Activated naive CD4-positive, alpha-beta T cell (primary cell): ENCODE measurements at places on chromosomes 6 and 20.

GRCh38 chr6:80610846-80611245, 504.4 kb downstream of the BCKDHB start:
- no peak for DNase-seq

- no peak for DNase-seq
Observed at GRCh38 chr20:10501402-10501801, 66.3 kb downstream of the SLX4IP start.

DNA sequence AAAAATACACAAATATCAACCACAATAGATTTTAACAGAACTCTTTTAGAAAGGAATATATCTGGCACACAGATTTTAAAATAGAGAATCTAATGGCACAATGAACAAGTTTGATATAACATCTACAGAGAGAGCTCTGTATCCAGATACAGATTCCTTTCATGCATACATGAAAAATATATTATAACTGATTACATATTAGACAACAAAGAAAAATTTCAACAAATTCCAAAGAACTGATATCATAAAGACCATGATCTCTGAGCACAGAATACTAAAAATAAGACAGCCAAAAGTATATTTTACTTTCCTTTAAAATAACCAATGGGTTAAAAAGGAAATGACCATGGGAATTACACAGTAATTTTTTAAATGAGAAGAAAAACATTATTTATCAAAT, 74.1 kb upstream of the MAP7 start:
- DNase-seq: no peak

DNA sequence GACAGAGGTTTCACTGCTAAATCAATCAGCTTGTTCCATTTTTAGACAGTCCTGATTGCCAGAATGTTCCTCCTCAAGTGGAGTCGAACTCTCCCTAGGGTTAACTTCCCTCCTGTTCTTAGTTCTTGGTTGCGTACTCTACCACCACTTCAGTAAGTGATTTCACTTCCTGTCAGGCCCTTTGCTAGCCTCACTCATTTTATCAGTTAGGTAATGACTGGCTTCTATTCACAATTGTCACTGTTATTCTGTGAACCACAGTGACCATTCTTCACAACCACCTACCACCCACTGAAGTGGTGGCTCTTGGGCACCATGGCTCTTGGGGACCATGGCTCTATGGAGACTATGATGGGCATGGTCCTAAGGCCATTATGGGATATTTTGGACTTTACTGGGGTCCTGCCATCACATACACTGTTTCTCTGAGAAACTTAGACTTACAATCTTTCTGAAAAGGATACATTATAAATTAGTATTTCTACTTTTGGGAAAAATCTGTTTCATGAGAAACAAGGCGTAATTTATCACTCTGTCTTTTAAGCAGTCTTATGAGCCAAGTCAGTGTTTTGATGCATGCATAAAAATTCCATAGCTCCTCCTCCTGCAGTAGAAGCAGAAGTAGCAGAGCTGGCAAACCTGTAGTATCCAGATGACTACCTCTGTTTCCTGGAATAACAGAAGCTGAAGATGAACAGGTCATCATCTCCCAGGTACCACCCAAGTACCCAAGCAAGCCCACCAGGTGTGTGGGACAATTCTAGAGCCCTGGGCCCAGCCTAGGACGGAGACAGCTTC, 66.3 kb downstream of the ATXN1 start:
- DNase-seq: no peak

DNA sequence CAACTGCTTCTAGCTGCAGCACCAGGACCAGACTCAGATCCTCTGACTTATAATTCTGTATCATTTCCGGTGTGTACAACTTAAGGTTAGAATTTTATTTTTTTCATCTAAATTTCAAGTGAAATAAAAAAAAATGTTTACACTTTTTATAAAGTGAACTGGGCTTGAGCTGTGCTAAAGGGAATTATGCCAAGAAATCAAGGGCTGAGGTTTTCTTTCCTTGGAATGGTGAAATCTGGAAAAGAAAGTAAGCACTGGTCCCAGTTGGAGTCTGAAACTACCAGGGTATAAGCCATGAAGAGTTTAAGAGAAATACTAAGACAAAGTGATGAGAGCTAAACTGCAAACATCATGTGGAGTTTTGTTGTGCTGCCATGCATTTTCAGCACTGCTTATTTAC, 21.7 kb upstream of the FYN start:
- DNase-seq: no peak

DNA sequence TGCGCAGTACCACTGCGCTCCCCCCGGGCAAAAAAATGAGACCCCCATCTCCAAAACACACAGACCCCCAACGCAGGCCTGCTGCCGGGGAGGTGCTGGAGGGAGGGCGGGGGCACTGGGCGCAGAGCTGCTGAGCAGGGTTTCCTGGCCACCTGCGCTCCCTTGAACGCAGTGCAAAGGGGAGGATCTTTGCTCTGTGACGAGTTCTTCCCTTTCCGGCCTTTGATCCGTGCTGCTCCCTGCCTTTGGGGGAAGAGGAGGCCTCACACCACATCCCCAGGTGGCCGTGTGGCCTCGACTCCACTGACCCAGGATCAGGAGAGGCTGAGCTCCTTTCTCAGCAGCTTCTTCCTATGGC, 8.9 kb upstream of the COL20A1 start:
- DNase-seq: no peak

- no peak for DNase-seq
Observed at GRCh38 chr6:69758214-69758613, 38.6 kb downstream of the LMBRD1 start.

DNA sequence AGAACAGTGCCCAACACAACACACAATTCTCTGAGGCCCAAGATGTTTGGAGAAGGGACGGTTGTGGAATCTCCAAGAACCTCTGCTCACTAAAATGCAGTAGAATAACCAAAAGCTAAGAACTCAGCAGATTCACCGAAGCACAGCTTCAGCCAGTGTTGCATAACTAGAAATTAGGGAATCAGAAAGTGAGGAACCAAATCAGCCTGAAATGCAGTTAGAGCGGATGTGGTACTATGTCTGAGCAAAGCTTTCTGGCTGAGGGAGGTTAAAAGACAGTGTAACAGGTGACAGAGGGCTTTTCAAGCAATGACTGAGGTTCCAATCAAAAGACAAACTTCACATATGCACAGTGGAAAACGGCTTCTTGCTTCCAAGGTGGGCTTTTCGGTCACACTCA, 197.9 kb upstream of the KCNK16 start:
- no peak for DNase-seq

GRCh38 chr6:14816116-14816859, 429.6 kb upstream of the JARID2 start:
- no peak for DNase-seq

DNA sequence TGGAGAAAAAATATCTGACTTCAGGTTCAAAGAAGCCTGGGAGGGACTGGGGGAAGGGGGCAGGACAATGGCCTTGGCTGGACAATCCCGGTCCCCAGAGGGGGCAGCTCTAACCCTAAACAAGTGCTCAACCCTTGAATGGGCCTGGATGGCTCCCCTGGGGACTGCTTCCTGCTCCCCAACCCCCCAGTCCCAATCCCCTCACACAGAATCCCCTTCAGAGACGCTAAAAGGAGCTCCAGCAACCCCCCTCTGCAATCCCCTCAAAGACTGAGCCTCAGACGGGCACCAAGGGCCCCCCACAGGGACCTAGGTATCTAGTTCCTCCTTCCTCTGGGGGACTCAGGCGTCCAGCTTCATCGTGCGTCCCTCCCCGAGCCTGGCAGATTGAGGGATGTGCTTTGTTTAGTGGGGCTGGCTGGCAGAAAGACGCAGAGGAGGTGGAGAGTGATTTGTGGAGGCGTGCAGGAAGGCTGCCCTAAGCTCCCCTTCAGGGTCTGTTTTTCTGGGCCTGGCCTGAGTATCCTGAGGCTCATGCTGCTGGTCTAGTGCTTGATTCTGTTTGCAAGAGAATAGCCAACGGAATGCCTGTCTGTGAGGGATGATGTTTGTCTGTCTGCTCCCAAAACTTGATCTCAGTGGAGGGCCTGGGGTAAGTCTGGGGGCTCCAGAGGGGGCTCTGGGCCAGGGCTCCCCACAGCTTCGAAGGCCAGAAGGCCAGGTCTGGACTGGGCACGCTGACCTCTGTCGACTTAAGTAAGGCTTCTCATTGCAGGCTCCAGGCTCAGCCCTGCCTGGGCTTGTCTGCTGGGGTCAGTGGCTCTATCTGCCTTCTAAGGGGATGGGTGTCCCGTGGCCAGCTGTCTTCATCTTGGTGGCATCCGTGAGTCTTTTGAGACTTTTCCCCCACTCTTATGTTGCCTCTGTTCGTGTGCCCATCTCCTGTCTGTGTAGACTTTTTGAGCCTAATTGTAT, 1.7 kb upstream of the POU5F1 start:
- no peak for DNase-seq

GRCh38 chr6:158068893-158069799, 87.5 kb downstream of the SYNJ2 start:
- no peak for DNase-seq

GRCh38 chr20:10573273-10573950, 100.4 kb downstream of the JAG1 start:
- no peak for DNase-seq

DNA sequence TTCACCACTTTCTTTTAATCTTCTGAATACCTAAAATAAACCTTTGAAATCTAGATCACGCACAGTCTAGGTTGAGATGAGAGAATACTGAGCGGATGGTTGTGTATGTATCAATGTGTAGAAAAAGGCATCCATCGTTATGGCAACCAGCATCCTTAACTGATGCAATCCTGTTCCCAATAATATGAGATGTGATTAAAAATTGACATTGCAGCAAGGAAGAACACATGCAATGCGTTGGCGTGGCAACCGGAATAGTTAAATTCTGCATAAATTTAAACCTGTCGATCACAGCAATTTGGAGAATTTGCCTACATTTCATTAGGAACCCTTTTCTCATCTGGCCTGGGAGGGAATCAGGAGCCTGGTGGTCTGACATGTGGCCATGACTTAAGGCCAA, 1.3 kb upstream of the L3MBTL1 start:
- no peak for DNase-seq

DNA sequence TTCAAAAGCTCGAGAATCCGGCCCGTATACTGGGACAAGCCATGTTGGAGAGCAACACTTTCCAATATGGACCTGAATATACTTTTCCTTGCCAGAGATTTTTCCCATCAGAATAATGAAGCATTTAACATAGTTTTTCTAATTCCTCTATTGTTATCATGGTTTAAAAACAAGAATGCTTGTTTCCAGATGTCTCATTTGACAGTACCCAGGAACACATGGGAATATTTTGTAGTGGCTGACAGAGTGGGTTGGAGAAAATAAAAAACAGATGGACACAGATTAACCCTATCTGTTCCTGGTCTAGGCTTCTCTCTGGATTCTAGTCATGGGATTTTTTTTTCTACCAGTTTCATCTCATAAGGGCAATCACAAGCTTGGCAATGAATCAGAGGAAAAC, 164.8 kb upstream of the CEP162 start:
- DNase-seq: no peak

GRCh38 chr6:53831081-53831869, 36.5 kb downstream of the LRRC1 start:
- DNase-seq: no peak

GRCh38 chr6:49519660-49520059, 19.9 kb downstream of the GLYATL3 start:
- DNase-seq: no peak

- no peak for DNase-seq
Observed at GRCh38 chr6:149483849-149484655, 762 bp downstream of the ZC3H12D start.

- no peak for DNase-seq
Observed at GRCh38 chr6:42025066-42025844, 25.1 kb upstream of the TAF8 start.

DNA sequence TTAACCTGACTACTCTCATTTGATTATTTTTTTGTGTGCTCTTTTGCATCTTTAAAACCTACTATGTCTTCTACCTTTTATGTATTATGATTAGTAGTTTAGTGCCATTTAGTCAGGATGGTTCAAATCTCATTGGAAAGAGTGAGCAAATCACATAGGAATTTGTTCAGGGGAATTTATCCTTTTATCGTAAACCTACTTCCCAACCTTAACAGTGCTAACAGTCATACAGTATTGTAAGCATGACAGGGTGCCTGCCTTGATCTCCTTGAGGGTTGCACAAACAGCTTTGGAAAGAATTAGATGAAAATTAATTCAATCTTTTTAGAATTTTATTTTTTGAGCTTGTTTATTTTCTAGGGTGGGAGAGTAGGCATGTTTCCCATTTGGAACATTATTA, 18.3 kb downstream of the RNF8 start:
- DNase-seq: no peak

GRCh38 chr6:166500246-166500645, 86.2 kb downstream of the RAMACL start:
- no peak for DNase-seq

- no peak for DNase-seq
Observed at GRCh38 chr6:14074476-14075094, 43.0 kb upstream of the CD83 start.

DNA sequence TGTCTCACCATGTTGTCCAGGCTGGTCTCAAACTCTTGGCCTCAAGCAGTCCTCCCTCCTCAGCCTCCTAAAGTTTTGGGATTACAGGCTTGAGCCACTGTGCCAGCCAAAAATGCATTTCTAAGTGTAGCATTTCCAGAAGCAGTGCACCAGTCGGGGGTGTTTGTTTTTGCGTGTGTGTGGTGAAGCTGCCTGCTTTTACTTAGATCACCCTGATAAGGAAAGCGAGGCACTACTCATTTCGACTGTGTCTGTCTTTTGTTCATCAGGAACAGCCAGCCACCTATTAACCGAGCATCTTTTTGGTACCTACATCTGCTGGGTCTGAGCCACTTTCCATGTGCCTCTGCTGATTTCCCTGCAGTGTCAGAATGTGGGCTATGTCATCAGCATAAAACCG, 18.7 kb downstream of the SIRT5 start:
- no peak for DNase-seq

- DNase-seq: no peak
Observed at GRCh38 chr6:35486005-35486925, 10.6 kb downstream of the TEAD3 start.

DNA sequence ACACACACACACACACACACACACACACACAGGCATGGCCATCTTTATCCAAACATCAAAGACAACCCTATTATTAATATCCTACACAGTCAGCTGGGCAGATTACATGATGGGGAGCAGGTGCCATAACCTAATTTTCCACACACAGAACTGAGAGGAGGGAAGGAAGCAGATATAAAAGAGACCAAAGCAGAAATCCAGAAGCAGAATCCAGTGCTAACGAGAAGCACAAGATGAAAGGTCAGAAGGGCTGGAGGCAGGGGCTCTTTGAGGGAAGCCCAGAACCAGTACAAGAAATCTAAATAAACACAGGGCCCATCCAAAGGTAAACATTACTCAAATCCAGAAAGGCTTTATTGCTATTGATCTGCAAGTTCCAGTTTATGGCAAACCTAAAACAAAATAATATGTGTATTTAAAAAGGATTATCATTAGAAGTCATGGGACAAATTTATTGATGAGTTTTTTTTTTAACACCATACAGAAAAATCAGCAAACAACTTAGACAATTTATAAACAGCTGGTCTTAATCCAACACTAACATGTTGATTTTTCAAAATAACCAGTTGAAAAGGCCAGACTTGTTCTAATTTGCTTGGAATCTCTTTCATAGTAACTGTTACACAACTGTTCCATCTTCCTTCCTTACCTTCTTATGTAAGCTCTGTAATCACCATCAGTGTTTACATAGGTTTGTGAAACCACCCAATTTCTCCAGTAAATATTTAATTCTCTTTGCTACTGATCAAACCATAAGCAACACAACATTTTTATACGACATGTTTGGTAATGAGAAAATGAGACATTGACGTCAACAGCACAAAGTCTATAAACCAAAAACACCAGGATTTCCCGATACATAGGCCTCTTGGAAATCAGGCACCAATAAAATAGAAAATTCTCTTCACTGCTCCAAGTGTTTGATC, 34.2 kb downstream of the SLC23A2 start:
- no peak for DNase-seq

GRCh38 chr6:12698298-12698697, 18.3 kb upstream of the PHACTR1 start:
- DNase-seq: no peak
